Mesendoderm (in vitro differentiated cells): ENCODE measurements at places on chromosomes 11 and 22.

- H3K4me3 ChIP-seq = no peak overlapping the region
- peaks cover 7% of the 10 kb centered on the region for H3K4me1 ChIP-seq
- DNase-seq = no peak
- H3K27me3 ChIP-seq = no peaks in the 10 kb centered on the region
Observed at GRCh38 chr11:108628812-108629211, 35.2 kb upstream of the EXPH5 start.

- H3K27ac ChIP-seq = no peak overlapping the region
- no peak for DNase-seq
- H3K4me3 ChIP-seq = no peak overlapping the region
- H3K4me1 ChIP-seq = peaks cover 4% of the 10 kb centered on the region
- no peaks in the 10 kb centered on the region for H3K36me3 ChIP-seq
Observed at GRCh38 chr11:46560300-46560991, 33.4 kb downstream of the AMBRA1 start.

DNA sequence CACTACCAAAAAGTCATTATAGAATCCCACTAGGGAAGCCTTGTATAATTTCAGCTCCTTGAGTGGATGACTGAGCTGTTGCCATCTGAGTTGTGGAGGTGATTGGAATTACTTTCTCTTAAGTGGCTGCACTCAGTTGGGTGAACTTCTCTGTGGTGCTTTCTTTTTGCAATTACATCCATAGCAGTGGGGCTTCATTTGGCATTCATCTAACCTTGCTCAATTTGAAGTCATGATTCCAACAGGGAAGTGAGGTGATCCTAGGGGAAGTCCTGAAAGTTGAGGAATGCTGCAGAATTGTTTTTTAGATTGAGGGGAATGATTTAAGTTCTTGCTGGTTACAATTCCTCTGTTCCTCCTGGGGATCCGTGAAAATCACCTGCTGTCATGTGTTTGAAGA, 39.6 kb downstream of the ARHGAP42 start:
- no peak overlapping the region for H3K4me3 ChIP-seq
- H3K4me1 ChIP-seq = peaks cover 17% of the 10 kb centered on the region
- H3K27ac ChIP-seq = peak overlapping the region; percentile 72
- no peaks in the 10 kb centered on the region for H3K27me3 ChIP-seq

DNA sequence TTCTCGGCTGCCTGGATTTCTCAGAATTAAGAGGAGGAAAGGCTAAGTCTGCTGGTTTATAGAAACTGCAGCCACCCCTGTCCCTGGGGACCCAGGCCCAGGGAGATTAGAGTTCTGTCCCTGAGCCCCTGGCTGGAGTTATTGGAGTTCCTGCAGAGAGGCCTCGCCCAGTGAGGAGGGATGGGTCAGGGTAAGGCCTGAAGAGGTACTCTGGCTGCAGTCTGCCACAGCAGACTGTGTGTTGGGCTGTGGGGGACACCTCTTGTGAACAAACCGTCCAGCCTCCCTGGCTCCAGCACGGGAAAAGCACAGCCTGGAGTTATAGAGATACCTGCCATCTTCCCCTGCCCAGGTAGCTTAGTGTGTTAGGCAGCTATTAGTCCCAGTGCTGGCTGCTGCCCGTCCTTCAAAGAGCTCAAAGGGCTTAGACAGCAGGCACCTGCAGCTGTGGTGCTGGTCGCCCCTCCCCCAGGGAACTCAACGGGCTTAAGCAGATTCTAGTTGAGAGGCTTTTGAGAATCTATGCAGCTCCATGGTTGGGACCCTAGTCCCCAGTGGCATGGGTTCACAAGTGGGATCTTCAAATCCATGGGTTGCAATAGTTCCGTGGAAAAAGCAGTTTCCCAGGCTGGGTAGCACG, 36.6 kb upstream of the MUC15 start:
- H3K4me1 ChIP-seq = no peaks in the 10 kb centered on the region
- H3K36me3 ChIP-seq = no peaks in the 10 kb centered on the region
- H3K27me3 ChIP-seq = no peaks in the 10 kb centered on the region
- H3K4me3 ChIP-seq = no peak overlapping the region

GRCh38 chr11:11472106-11472505, 119.1 kb upstream of the CSNK2A3 start:
- no peaks in the 10 kb centered on the region for H3K27me3 ChIP-seq
- no peak overlapping the region for H3K4me3 ChIP-seq

DNA sequence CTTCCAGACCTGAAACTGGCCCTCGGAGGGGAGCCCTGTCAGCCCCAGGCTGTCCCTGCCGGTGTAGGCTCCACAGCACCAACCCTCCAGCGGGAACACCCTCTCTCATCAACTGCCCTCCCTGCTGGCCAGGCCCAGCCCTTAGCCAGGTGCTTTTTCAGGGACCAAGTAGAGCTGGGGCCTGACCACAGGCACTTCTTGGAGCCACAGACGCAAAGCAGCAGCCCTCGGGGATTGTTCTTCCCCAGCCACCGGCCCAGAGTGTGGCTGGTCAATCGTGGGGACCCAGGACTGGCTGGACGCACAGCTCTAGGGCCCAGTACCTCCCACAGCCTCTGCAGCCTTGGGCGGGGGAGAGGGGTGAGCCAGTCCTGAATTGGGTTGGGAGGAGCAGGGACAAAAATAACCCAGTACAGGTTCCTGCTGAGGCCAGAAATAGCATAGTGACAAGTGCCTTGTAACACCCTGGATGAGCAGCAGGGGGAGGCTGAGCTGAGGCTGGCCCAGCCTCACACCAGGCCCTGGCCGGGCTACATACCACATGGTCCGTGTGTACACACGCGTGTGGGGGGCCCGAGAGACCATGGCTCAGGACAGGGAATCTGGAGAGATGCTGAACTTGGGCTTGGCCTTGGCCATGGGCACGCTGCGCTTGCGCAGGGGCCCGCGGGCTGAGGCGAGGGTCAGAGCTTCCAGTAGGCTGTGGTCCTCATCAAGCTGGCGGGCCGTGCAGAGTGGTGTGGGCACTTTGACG, 2.0 kb downstream of the KCNJ11 start:
- no peak overlapping the region for H3K27ac ChIP-seq
- H3K4me1 ChIP-seq = no peaks in the 10 kb centered on the region
- H3K4me3 ChIP-seq = no peak overlapping the region

- no peak for DNase-seq
- no peak overlapping the region for H3K27ac ChIP-seq
- H3K36me3 ChIP-seq = no peaks in the 10 kb centered on the region
- H3K4me1 ChIP-seq = no peaks in the 10 kb centered on the region
Observed at GRCh38 chr11:88146106-88146505, 29.1 kb downstream of the RAB38 start.

DNA sequence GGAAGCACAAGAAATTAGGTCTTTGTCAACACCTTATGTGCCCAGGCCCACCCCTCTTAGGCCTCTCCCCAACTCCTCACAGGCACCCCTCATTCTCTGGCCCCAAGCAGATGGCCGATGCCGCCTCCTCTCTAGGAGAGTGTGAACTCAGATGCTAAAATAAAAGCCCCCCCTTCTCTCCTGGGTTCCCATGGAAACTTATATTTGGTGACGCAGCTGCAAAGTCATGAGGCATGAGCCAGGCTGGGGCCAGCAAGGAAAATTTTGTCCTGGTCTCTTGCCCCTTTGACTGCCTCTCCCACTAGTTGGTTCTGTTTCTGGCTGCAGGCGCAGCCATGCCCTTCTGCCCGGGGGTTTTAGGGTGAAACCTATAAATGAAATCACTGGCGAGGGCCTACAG, 11.8 kb downstream of the RCOR2 start:
- DNase-seq = no peak
- H3K4me1 ChIP-seq = peaks cover 2% of the 10 kb centered on the region
- H3K27me3 ChIP-seq = no peaks in the 10 kb centered on the region
